ENCODE measurements at places on chromosomes 6 and 20.

DNA sequence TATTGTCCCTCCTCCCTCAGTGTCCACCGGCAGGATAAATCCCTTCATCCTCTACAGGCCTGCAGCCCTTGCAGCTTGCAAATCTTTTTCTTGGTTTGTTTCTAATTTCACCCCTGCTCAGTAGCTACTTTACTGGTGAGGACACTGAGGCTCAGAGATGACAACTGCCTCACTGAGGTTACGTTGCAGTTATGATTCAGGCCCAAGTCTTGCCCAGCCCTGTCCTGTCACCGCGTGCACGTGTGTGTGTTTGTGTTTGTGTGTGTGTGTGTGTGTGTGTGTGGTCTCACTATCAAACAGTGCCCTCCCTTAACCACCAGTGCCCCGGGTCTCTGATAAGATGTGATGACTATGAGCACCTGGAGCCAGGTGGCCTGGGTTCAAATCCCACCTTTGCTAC, 21.1 kb downstream of the FAM110A start:
- DNase-seq = no peak

- no peak for DNase-seq
Measured at GRCh38 chr20:19617256-19617655, 140.8 kb upstream of the RIN2 start.

GRCh38 chr6:21505574-21505990, 88.0 kb upstream of the SOX4 start:
- DNase-seq = no peak

DNA sequence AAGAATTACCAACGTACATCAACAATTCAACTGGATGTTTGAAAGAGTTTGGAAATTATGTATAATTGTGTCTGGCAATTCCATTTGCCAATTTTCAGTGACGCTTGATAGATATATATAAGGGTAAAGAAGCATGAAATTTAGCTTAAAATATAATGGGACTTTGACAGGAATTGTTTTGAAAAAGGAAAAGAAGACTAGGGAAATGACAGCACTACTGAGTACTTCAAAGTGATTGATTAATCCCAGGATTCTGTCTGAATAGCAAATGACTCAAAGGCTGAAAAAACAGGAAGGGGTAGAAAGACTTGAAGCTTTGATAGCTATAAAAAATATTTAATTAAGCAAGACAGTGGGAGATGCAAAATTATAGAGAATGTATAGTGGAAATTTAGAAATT, 200.0 kb downstream of the KHDRBS2 start:
- DNase-seq = no peak

DNA sequence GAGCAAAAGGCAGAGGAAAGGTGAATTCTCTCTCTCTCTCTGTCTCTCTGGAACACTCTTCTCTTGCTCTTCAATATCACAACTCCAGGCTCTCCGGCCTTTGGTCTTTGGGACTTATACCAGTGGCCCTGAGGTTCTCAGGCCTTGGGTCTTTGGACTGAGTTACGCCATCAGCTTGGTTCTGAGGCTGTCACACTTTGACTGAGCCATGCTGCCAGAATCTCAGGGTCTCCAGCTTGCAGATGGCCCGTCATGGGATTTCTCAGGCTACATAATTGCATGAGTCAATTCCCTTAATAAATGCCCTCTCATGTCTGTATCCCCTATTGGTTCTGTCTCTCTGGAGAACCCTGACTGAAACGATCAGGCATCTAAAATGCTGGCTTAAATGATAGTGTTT, 12.9 kb downstream of the BTN2A1 start:
- DNase-seq = no peak

GRCh38 chr20:50815162-50815989, 20.5 kb downstream of the BCAS4 start:
- peak; percentile 48 for DNase-seq

- DNase-seq = no peak
Measured at GRCh38 chr20:24479106-24479505, 9.7 kb downstream of the SYNDIG1 start.

DNA sequence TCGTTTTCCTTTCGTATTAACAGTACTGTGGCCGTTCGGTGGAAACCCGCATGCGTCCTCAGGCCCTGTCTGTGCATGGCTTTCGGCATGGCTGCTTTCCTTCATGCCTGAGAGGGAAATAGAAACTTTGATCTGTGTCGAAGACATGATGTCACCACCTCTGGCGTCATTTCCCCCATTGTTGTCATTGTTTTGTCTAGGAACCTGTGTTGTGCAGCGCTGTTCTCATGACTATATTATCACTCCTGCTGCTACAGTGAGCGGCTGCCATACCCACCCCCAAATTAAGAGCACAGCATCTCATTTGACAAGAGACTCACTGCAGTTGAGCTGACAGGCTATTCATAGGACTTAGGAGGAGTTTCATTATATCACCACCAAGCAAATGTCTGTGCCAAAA, 172.3 kb downstream of the TMEM242 start:
- no peak for DNase-seq

DNA sequence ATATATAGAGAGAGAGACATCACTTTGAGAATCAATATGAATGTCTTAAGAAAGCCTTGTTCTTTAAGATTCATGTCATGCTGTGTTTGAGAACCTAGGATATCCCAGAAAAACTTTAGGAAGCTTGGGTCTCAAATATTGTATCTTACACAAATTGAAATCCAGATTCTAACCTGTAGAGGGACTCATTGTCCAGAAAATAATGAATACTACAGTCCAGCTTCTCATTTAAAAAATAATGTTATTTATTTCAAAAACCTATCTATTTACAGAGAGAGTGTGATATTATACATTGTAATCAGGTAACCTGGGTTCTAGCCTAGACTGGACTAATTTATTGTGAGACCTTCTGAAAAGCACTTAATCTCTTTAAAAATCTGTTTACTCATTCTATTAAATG, 4.2 kb downstream of the RFX6 start:
- no peak for DNase-seq

- DNase-seq = no peak
Measured at GRCh38 chr6:125793863-125794262, 3.1 kb downstream of the NCOA7 start.

Data from common myeloid progenitor, CD34-positive (primary cell).